ENCODE measurements at places on chromosomes 6 and 20.

DNA sequence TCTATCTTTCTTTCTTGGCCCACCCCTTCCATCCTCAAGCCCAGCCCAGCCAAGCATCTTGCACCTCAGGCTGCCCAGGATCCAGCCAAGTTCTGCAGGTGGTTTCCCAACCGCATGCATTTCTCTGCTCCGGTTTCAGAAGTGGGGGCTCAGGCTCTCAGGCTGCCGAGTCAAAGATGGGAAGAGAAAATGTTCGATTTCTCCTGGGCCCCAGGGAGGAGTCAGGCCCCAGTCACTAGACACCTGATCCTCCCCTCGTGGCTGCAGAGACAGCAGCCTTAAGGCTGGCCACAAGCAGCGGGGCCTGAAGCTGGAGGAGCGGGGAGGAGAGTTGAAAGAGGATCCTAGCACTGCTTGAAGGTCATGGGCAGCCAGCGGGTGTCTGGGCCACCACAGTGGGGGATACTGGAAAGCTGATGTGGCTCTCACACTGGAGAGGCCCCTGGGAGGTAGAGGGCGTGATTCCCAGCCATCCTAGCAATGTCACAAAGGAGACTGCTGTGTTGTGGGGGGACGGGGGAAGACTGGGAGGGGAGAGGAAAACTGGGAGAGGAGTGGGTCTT, 42.2 kb upstream of the ZFAND3 start:
- no peak for DNase-seq

DNA sequence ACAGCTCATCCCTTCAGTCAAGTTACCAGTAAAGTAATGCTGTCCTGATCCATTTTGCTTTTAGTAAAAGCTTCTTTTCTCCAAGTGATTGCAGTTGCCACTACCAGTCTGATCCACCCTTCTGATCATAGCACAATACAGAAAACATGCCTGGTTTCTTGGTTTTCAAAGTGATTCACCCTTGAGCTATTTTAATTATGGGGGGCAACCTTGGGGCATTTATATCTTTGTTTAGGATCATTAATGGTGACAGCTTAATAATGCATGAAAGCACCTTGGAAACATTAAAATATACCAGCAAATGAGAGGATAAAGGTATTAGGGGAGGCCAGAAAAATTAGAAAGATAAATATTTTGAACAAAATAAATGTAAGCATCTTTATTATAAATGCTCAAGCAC, 38.4 kb downstream of the LRRC1 start:
- no peak for DNase-seq

- no peak for DNase-seq
Observed at GRCh38 chr6:107144014-107144413, 28.7 kb upstream of the BEND3 start.

DNA sequence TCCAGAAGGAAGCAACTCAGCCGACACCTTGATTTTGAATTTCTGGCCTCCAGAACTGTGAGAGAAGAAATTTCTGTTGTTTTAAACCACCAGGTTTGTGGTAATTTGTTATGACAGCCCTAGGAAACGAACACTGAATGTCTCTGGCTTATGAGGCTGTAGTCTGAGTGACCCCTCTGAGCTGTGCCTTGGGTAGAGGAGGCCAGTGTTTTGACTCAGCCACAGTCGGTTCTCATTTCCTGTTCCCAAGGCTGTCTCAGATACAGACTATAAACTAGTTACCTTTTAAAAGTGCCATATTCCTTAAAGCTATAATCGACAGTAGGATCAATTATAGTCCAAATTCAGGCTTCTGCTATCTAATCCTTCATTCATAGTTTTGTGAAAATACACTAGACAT, 391.2 kb upstream of the MAP3K7 start:
- no peak for DNase-seq

DNA sequence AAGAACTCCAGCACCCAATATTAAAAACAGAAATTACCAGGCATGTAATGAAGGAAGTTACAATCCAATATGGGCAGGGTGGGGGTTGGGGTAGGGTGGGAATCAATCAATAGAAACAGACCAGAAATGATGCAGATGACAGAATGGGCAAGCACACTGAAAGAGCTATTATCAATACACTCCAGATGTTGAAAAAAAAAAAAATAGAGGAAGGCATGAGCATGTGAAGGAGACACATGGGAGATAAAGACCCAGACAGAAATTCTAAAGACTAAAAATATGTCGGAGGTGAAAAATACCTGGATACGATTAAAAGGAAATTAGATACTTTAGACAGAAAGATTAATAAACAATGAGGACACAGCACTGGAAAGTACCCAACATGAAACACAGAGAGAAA, 19.1 kb upstream of the ZC3H12D start:
- DNase-seq: no peak
